ENCODE measurements at places on chromosomes 1 and 21.
A peak's percentile ranks its signal among the peaks of the same experiment; 100 is the strongest.

GRCh38 chr1:215543191-215543606, 23.9 kb upstream of the KCTD3 start:
- no peak for DNase-seq

DNA sequence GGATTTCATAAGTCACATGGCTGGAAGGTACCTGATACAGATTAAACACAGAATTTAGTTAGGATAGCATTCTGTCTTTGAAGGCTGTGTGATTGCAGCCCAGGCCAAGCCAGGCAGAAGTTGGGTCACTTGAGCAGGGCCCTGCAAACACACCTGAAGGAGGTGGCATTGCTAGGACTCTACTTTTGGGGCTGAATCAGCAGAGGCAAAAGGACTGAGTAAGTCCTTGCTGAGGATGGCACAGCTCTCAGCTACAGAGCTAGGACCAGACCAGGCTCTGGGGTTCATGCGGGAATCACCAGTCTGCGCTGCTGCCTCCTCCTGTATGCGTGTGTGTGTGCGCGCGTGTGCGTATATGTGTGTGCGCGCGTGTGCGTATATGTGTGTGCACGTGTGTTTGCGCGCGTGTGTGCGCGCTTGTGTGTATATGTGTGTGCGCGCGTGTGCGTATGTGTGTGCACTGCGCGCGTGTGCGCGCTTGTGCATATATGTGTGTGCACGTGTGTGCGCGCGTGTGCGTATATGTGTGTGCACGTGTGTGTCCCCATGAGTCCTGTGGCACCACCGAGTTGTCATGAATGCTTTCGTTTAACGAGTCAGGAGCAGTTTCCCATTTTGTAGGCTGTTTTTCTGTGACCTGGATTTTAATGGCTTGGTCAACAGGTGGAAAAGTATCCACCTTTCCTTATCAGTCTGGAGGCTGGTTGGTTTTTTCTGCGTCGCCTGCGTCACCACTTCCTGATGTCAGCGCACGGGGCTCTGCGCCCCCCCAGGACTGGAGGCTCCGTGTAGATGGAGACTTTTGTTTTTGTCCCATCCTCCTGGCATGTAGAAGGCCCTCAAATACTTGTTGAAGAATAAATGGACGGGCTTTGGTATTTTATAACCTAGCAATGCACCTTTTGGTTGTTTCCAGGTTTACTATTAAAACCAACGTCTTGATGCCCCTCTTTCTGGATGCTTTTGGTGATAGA, 34.7 kb downstream of the ADARB1 start:
- no peak for DNase-seq

- no peak for DNase-seq
Observed at GRCh38 chr1:72547412-72547811, 265.1 kb upstream of the NEGR1 start.

DNA sequence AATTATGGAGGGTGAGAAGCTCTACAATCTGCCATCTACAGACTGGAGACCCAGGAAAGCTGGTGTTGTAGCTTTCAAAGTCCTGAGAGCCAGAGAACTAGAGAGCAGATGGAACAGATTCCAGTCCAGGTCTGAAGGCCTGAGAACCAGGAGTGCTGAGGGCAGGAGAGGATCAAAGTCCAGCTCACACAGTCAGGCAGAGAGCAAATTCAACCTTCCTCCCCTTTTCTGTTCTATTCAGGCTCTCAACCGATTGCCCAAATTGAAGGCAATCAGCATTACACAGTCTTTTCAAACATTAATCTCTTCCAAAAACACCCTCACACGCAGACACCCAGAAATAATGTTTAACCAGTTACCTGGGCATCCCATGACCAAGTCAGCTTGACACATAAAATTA, 2.5 kb upstream of the TMPRSS2 start:
- DNase-seq, result no peak

DNA sequence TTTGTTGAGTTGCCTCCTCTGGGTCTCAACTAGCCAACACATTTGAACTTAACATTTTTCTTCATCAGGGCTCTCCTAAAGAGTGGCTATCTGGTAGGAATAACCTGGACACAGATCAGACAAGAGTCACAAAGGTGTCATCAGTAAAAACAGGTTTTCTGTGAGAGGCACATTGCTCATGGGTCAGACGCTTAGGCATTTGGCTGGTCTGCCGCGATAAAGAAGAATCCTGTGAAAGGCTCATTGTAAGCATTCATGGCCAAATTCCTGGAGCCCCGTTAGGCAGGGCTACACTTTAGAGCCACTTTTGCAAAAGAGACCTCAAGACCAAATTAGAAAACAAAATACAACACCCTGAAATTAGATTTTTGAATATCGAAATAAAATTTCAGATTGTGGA, 64.2 kb upstream of the PDE4B start:
- no peak for DNase-seq

- no peak for DNase-seq
Observed at GRCh38 chr1:40281853-40282252, 23.8 kb downstream of the ZMPSTE24 start.

DNA sequence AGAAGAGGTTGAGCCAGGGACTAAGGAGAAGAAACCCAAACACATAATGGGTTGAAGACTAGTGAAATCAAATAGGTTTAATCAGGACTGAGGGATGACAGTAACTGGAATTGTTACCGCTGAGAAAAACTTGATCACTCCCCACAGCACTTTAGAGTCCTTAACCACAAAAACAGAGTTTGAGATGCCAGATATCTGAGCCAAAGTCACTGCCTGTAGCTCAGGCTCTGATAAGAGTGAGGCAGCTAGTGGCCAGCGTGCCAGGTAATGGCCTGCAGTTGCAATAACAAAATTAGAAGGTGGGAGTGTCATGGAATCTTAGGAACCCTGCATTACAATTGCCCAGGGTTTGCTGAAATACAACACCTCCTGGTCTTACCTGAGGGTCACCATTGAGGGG, 48.0 kb downstream of the PRKAB2 start:
- DNase-seq, result no peak

DNA sequence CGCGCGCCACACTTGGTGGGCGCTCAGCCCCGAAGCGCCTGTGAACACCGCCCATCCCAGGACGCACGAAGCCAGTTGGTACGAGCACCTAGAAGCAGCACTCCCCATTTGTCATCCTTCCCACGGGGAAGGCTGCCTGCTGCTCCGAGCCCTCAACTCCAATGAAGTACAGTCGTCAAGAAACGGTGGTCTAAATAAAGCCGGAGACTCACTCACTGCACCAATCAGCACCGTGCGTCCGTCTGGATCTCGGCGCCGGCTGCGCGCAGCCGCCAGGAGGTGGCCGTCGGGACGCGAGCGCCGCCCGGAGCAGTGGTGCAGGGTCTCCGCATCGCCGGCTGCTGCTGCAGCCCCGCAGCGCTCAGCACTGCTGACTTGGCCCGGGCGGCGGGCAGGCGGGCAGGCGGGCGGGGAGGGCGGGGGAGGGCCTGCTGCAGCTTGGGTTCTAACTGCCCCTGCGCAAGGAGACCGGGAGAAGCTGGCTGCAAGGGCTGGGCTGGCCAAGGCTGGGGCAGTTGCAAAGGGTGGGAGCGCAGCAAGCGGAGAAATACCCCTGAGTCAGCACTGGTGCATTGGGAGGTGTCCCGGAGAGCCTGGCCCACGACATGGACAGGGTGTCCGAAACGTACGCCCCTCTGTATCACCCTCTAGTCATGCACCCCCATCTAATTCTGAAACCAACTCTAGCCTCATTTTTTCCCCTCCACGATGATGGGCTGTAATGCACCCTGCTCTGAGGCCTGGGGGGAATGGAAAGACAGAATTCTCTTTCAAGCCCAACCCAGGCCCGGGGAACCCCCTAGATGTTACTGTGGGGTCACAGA, 35.8 kb upstream of the H6PD start:
- peak; percentile 50 for DNase-seq

- DNase-seq, result no peak
Observed at GRCh38 chr1:64659478-64660138, 85.3 kb upstream of the RAVER2 start.

GRCh38 chr1:166692346-166692745, 146.9 kb upstream of the POGK start:
- DNase-seq, result no peak

GRCh38 chr1:11878891-11879190, 20.1 kb upstream of the NPPB start:
- no peak for DNase-seq

DNA sequence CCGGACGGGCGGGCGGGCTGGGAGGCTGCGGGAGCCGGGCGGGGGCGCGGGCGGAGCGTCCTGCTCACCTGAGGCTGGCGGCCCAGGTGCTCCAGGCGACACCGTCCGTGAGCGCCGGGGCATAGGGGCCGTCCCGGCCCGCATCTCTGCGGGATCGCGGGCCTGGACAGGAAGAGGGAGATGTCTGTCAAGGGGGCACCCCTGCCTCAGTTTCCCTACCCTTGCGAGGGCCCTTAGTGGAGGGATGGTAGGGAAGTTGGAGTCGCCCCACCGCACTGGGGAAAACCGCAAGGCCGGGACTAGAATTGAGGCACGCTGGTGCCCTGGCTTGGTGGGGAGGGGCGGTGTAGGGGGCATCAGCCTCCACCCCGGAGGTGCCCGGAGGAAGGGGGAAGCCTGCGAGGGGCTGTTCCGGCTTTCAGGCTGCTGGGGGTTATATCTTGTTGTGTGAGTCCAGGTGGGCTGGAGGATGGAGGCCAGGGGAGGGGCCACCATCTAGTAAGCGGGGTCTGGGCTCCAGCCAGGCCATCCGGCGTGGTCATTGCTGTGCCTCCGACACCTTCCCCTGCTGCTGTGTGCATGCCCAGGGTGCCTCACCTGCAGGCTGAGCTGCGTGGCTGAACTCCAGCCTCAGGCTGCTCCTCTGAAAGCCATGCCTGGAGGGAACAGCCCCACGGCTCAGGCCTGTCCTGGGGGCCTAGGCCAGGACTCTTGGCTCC, 580 bp downstream of the VWA1 start:
- DNase-seq, result peak; percentile 26

- DNase-seq, result no peak
Observed at GRCh38 chr1:14570514-14570913, 28.0 kb upstream of the KAZN start.

- no peak for DNase-seq
Observed at GRCh38 chr1:15188130-15188524, 34.6 kb downstream of the TMEM51 start.

GRCh38 chr1:58936973-58937372, 153.1 kb upstream of the JUN start:
- DNase-seq, result no peak

- DNase-seq, result no peak
Observed at GRCh38 chr21:39620856-39621255, 8.1 kb downstream of the B3GALT5 start.

- no peak for DNase-seq
Observed at GRCh38 chr1:111802984-111803383, 47.3 kb downstream of the DDX20 start.

- no peak for DNase-seq
Observed at GRCh38 chr1:183191833-183192232, 5.8 kb downstream of the LAMC2 start.

- DNase-seq, result no peak
Observed at GRCh38 chr1:232038706-232039677, 412.4 kb downstream of the DISC1 start.
